ENCODE measurements at places on chromosomes 4 and X.

- no peak for ATAC-seq
These were observed 214.7 kb downstream of the ZNF674 start for GRCh38 chrX:46330513-46330912.

DNA sequence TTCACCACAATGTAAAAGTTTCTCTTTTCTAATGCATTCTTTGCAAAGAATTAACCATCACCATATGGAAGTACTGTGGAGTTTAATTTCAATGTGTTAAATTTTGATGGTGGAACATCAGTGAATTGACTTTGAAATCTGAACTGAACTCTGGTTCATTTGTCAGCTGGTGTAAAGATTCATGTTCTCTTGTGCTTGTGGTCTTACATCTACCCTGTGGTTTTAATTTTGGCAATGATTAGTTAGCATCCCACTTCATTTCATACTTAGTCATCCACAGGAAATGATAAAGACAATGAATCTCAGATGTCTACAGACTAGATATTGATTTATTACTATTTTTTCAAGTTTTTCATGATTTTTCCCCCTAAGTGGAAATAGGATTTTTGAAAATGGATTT, 77.8 kb downstream of the GRID2 start:
- ATAC-seq, result no peak

DNA sequence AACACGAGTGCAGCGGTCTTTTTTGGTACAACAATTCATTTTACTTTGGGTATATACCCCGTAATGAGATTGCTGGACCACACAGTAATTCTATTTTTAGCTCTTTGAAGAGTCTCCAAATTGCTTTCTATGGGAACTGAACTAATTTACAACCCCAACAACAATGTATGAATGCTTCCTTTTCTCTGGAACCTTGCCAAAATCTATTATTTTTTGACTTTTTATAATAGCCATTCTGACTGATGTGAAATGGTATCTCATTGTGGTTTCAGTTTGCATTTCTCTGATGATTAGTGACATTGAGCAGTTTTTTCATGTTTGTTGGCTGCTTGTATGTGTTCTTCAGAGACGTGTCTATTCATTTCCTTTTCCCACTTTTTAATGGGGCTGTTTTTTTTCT, 240.8 kb downstream of the STK32B start:
- no peak for ATAC-seq

DNA sequence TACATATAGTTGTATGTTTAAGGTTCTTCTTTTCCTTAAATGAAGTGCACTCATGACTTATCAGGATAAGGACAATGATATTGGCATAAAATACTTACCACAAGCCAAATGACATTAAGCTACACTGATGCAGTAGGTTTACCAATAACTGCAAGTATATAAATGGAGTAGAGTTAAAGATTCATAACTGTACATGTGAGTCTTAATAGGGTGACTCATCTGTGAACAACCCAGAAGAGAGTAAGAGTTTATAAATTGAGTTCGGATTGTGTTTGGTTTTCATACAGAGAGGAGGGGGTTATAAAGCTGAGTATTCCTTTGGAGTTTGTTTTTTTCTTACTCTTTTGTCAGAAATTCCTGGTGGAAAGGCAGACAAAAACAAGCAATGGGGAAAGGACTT, 144.8 kb downstream of the TLL1 start:
- ATAC-seq, result no peak

GRCh38 chrX:20412871-20413486, 146.3 kb upstream of the RPS6KA3 start:
- ATAC-seq, result peak; percentile 90

DNA sequence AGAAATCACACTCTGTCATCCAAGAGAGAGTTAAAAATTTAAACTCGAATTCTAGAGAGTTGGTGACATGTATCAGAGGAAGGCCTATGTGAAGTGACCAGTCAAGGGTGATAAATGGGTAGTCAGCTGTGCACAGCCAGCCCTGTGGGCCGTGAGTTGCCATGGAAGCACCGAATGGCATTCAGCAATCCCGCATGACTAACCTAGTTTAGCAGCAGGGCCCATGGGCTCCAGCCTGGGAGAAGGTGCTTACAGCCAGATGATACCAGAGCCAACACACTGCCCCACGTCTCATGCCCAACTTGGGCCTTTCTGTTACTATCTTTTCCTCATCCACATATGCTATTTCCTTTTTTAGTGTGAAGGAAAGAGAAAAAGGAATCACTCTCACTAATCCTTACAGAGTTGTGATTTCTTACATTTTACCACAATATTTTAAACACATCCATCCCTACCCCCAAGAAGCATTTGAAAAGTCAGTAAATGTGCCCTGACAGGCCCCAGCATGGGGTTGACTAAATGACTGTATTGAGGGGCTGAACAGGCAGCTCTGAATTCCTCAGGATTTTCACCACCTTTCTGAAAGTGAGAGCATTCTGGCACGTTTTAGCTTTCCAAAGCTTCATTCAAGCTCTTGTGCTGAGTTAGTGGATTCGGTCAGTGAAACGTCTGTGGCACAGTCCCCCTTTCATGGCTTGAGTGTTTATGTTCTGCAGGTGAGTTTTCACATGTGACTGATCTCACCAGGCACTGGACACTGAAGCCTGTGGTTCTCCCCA, 104.2 kb downstream of the AFF1 start:
- ATAC-seq, result no peak

DNA sequence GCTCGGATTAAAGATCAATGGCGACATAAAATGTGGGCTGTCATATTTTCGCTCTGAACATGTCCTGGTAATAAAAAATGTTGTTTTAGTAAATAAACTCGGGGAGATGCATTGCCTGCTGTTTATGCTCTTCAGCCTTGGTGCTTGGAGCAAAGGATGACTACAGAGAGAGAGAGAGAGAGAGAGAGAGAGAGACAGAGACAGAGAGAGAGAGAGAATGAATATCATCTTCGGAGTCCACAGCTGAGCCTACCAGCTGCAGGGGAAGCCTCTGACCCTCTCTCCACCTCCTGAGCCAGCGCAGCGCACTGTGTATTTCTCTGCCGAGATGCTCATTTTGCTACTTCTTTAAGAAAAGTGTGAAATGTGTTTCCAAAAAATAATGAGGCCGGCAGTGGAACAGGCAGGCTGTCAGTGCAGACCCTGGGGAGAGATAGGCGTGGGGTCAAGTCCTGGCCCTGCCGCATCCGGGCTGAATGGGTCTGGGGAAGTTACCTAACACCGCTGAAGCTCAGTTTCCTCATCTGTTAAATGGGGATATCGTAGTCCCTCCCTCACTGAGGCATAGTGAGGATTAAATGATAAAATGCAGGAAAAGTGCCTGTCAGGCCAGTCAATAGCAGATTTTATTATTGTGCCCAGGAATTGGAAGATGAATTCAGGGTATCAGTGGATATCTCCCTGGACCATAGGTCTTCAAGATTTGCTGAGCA, 58.5 kb upstream of the LGI2 start:
- no peak for ATAC-seq

- ATAC-seq, result peak; percentile 54
These were observed 4.3 kb downstream of the BLOC1S4 start for GRCh38 chr4:6720202-6720699.

- no peak for ATAC-seq
These were observed 557.5 kb downstream of the PPARGC1A start for GRCh38 chr4:23332313-23332712.

- no peak for ATAC-seq
These were observed 17.4 kb downstream of the ATP5ME start for GRCh38 chr4:656436-657337.

DNA sequence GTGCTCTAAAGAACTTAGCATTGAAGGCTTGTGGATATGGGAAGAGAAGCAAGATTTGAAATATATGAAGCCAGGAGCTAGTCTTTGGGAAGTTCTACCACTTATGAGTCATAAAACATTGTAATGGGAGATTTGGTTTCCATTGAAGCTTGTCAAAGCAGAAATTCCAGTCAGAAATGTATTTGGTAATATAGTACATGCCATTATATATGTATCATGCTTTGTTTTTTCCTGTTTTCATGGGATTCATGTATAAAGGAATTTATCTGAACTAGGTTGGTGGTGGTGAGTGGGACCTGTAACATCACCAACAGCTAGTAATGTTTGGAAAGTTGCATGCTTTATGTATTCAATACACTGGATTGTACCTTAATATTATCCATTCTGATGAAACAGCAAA, 14.6 kb upstream of the DCAF8L2 start:
- ATAC-seq, result no peak

- no peak for ATAC-seq
These were observed 91.3 kb downstream of the GUCY2F start for GRCh38 chrX:109390556-109390955.
